ENCODE measurements at places on chromosomes 6 and 20. TPM values are rescaled to one million over a fixed set of nuclear protein-coding genes. Genes with fewer than 3 reads are reported as not detected.

Gene WFDC5
- total RNA-seq: not detected

GRCh38 chr6:90809035-90809434 is 222.2 kb upstream of the MAP3K7 start:
- no peak for DNase-seq

DNA sequence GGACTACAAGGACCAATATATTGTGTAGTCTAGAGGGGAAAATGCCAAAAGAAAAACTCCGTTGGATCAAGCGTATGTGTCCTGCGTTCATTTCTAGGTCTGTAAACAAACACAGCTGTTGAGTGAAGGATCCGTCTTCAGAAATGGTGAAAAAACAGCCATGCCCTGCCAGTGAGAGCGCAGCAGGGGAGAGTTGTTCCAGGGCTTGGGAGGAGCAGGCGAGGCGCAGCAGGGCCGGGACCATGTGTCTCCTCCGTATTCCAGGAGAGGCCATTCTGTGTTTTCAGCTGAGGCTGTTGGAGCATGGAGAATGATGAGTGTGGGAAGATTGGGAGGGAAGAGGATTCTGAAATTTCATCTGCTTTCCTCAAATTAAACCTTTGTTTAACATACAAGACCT is 38.0 kb downstream of the BMP6 start:
- DNase-seq: no peak

- no peak for DNase-seq
These were observed 86.9 kb downstream of the LYRM4 start for GRCh38 chr6:5173810-5174209.

DNA sequence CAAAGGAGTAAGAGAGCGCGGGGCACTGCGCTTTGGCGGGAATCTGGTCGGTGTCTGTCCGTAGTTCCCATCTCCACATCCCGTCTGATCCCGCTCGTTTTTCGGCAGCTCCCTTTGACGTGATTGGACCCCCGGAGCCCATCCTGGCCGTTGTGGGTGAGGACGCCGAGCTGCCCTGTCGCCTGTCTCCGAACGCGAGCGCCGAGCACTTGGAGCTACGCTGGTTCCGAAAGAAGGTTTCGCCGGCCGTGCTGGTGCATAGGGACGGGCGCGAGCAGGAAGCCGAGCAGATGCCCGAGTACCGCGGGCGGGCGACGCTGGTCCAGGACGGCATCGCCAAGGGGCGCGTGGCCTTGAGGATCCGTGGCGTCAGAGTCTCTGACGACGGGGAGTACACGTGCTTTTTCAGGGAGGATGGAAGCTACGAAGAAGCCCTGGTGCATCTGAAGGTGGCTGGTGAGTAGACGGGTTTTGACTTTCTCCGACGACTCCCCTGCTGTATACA is 1.4 kb downstream of the BTN1A1 start:
- DNase-seq: no peak

Gene FAM83B
- not detected for total RNA-seq

GRCh38 chr6:130134582-130134981 is 88.2 kb downstream of the SAMD3 start:
- no peak for DNase-seq

DNA sequence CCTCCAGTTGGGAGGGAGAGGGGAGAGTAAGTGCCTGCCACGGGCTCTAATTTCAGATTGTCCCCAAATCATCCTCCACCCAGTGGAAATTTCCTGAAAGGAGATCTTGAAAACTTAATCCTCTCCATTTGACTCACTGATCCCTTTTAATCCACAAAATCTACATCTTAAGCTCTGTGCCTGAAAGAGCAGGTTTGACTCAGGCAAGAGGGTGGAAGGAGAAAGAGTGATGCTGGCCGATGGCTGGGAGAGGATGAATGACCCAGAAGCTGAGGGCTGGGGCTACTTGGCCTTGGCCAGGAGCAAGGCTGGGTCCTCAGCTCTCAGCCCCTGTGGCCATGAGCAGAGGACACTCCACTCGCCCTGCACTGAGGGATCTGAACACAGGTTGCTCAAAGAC is 8.1 kb downstream of the BPIFA2 start:
- DNase-seq: no peak

GRCh38 chr6:70725817-70726415 is 58.2 kb downstream of the SMAP1 start:
- no peak for DNase-seq

DNA sequence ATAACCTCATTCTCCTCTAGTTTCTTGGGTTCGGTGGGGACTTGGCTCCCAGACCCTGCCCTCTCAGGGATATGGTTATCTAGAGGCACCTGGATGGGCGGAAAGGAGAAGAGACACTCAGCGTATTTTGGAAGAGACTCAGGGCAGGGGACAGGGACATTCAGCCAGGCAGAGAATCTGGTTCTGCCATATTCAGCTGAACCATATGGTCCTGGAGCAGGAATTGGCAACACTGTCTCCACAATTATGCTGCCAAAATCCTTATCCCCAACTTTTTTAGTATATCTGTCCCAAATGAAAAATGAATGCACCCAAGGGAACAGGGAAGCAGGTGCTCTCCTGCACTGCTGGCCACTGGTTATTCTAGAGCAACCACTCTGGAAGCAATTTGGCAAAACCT is 17.7 kb downstream of the SDC4 start:
- DNase-seq: no peak

- no peak for DNase-seq
These were observed 85.8 kb downstream of the CD164 start for GRCh38 chr6:109296452-109296851.

DNA sequence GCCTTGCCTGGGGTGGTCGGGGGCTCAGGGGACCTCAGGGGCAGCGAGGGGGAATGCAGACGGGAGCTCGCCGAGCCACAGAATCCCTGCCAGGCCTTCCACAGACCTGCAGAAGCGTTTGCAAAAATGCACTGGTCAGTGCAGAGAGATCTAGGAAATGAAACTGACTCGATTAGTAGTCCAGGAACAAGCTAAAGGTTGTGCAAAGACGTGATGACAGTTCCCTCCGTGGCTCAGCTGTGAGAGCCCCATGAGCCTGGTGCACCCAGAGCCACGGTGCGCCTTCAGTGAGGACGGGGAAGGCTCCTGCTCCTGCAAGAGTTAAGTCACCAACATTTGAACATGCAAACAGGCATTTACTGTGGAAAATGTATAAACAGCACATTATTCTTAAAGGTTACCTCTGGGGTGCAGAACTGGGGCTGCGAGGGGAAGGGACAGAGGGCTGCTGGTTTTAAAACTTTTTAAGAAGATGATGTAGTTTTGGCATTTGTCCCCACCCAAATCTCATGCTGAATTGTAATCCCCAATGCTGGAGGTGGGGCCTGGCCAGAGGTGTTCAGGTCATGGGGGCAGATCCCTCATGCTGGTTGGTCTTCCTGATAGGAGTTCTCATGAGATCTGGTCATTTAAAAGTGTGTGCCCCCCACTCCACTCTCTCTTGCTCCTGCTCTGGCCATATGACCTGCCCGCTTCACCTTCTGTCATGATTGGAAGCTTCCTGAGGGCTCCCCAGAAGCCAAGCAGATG is 147.3 kb downstream of the DLL1 start:
- DNase-seq: no peak

All from SK-MEL-5 (cell line).